Neural crest cell (in vitro differentiated cells): ENCODE measurements at places on chromosomes 2 and 18.

DNA sequence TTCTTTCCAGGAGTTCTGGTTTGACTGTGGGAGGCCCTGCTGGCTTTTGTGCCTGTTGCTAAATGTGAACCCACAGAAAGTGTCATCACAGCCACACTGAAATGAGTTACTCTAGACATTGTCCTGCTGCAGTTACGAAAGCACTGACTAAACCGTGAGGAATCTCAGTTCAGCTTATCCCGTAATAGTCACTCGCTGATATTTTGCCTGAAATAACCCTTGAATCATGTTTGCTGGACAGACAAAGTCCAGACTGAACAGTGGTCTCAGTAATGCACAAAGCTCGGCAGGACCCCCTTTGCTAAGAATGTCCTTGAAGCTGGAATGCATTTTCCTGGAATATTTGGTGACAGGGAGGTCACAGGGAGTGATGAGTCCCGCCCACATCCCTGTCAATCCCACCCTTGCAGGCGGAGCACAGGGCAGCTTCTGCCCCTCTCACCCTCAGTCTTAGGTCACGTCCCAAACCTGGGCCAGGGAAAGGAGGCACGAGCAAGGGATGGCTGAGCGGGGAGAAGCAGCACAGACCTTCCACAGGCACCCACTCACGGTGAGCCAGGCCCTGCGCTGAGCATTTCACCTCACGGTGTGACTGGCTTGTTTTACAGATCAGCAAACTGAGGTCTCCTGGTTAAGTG is 53.4 kb downstream of the ADI1 start:
- DNase-seq, result no peak

GRCh38 chr2:170088776-170089175 is 89.2 kb upstream of the MYO3B start:
- no peak for DNase-seq

- DNase-seq, result no peak
Observed at GRCh38 chr18:35610089-35610488, 28.5 kb downstream of the GALNT1 start.

- DNase-seq, result peak; percentile 79
Observed at GRCh38 chr2:204260162-204260877, 285.0 kb upstream of the PARD3B start.

DNA sequence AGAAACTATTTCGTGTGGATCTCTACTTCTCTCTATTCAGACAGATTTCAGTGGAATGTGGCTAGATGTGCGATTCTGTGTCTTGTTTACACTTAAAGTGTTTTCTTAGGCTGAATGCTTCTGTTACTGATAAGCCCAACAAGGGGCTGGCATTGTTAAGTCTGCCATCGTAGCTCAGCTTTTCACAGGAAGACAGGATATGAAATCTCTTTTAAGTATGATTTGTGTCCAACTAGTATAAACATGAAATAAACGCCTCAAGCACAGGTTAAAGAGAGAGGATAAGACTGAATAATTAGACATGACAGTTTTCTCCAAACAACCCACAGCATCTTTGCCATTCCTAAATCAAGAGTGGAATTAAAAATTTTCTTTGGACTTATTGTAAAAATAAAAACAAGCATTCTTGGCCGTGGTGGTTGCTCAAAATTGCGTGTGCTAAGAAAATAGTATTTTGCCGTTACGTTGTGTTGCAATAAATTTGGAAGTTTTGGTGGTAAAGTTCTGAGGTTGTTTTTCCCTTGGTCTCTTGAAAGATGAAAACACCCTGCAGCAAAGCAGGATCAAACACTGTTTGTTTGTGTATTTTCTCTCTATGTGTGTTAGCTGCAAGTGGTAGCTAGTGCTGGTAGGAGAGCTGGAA is 1.0 kb downstream of the VIT start:
- no peak for DNase-seq

DNA sequence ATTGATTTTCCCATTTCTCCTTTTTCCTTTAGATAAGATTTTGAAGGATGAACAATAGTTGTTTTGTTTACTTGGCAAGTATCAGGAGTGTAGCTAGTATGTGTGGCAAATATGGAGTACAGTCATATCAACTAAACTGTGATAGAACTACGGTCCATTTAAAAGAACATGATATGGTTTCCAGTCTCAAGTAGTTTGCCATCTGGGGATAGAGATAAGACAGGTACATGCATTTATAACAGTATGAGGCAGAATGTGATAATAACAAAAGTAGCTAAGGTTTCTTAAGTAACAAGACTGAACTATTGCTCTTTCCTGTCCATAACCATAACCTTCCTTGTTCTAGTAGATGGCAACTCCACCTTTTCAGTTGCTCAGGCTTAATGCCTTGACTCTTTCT is 75.6 kb upstream of the TACR1 start:
- DNase-seq, result no peak

DNA sequence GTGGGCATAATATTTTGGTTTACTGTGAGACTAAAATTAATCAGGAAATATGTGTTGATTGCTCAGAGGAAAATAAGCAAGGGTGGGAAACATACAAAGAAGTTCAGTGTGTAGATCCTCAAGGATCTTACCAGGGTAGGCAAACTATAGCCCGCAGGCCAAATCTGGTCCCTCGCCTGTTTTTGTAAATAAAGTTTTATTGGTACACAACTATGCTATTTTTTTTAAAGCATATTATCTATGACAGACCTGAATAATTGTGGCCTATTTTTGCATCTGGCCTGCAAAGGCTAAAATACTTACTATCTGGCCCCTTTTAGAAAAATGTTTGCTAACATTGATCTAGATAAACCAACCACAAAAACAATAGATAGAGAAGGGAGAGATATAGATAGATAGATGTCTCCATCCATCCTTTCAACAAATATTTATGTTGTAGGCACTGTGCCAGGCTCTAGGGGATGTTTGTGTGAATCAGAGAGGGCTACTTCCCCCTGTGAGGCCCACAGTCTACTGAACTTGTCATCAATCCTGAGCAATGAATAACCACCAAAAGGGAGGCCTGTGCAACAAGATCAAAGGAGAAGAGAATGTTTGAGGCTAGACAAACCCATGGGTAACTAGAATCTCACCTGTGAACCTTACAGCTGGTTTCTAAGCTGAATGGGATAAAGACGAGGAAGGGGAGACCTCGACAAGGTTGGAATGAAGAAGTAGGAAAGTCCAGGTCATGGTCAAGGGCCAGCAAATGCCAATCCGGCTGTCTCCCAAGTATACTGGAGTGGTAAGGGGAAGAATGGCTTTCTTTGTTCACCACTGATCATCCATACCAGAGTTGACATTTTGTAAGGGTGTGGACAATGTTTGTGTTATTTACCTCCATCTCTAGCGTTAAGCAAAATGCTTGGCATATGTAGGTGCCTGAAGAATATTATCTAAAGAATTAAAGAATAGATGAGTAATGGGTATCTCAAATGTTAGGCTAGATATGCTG is 23.6 kb downstream of the ALPK2 start:
- no peak for DNase-seq
